ENCODE measurements at places on chromosomes 12 and 14.

- DNase-seq = no peak
Observed at GRCh38 chr12:92369636-92370035, 224.0 kb upstream of the BTG1 start.

- no peak for DNase-seq
Observed at GRCh38 chr12:128606538-128606937, 217.2 kb downstream of the SLC15A4 start.

DNA sequence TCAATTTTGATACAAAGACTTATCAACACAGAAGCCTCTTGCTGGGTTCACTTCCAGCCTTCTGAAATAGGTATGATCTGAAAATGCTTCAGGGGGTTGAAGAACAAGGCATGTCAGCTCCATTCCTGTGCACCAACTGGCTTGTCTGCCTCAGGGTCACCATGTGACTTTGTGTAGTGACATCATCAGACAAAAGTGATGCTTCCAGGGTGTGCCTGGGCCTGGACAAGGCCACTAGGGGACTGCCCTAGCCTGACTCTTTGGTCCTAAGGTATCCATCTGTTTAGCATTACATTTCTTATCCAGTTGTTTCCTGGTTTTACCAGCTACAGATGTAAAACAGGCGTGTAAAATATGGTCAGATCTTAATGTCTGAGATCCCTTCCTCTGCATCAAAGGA lies 155.6 kb downstream of the CAND1 start:
- no peak for DNase-seq

DNA sequence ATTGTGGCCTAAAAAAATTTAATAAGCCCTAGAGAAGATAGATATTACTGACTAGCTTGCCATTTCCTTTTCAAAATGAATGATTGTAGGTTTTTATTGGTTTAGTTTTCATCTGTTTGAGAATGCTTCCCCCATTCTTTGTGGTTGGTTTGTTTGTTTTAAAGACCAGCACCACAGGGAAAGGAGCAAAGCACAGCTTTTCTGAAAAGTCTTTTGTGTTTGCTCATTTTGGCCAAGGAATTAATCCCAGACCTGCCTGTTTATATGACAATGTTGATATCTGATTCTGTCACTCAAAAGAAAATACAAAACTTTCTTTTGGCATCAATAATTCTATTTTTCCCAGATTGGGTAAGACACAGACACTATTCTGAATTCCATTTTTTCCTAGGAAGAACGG lies 312.5 kb upstream of the FLRT2 start:
- DNase-seq = no peak

- peak; percentile 62 for DNase-seq
Observed at GRCh38 chr12:51923506-51924365, 16.4 kb downstream of the ACVRL1 start.

GRCh38 chr12:110934093-110934852 lies 13.9 kb upstream of the MYL2 start:
- no peak for DNase-seq

- DNase-seq = peak; percentile 47
Observed at GRCh38 chr14:69572030-69572840, 2.4 kb downstream of the CCDC177 start.

GRCh38 chr12:4975574-4975973 lies 65.9 kb downstream of the KCNA1 start:
- peak; percentile 34 for DNase-seq

DNA sequence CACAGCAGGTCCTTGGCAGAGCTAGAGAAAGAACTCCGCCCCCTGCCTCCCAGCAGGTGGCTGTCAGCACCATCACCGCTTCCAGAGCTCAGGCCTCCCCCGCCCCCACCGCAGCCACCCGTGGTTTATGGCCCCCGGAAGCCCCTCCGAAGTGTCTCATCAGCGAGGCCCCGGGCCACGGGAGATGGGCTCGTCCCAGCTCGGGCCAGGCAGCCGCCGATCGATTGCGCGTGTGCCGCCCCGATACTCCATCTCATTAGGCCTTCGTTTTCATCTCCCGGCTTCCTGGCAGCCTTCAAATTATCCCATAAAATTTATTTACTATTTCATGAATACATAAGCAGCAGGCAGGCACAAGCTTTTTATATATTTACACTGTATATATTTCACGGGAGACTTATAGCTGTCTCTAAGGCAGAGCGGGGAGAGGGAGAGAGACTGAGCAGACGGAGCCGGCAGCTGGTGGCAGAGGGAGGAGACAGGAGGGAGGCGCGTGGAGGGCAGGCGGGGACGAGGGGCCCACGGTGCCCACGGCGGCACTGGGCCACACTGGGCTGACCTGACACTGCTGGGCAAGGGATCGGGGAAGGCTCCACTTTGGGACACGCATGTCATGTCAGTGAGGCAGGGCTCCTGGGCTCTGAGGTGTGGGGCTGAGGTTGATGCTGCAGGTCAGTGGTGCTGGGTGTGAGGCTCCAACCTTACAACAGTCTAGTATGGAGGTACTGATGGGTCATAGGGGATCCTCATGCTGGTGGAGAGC lies 241.2 kb downstream of the RBM19 start:
- DNase-seq = no peak

DNA sequence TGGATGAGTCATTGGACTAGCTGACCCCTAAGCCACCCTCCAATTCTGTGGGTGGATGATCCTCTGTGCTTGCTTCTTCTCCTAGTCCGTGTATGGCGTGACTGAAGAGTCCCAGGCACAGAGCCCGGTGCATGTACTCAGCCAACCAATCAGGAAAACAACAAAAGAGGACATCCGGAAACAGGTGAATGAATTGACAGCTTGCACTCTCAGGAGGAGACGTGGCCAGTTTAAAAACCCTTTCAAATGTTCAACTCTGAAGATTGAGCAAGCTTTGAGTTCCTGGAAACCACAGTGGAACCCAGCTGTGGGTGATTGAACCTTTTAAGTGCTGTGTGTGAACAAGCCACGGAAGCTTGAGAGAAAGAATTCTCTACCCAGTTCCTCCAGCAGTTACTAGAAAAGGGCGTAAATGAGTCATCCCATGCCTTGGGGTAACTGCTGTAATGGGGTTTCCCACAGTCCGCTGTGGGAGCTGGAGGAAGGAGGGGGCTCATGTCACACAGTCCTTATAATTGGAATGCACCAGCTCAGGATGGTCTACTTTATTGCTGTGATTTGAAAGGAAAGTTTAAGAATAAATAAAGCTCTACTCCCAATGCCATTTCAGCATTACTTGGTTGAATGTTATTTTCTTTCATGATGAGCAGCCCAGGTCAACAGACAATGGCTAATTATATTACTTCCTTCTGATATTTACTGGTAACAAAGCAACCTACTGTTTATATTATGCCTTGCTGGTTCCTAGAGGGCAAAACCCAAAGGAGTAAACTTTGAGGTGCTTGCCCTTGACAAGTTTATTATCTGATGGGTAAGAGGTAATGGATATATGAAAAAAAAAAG lies 417.0 kb downstream of the DPF3 start:
- peak; percentile 34 for DNase-seq

- DNase-seq = no peak
Observed at GRCh38 chr12:117872546-117873169, 96.1 kb downstream of the KSR2 start.

GRCh38 chr12:109573914-109574244 lies 285 bp downstream of the MVK start:
- DNase-seq = no peak

GRCh38 chr14:73266317-73266716 lies 29.0 kb downstream of the PAPLN start:
- DNase-seq = no peak

DNA sequence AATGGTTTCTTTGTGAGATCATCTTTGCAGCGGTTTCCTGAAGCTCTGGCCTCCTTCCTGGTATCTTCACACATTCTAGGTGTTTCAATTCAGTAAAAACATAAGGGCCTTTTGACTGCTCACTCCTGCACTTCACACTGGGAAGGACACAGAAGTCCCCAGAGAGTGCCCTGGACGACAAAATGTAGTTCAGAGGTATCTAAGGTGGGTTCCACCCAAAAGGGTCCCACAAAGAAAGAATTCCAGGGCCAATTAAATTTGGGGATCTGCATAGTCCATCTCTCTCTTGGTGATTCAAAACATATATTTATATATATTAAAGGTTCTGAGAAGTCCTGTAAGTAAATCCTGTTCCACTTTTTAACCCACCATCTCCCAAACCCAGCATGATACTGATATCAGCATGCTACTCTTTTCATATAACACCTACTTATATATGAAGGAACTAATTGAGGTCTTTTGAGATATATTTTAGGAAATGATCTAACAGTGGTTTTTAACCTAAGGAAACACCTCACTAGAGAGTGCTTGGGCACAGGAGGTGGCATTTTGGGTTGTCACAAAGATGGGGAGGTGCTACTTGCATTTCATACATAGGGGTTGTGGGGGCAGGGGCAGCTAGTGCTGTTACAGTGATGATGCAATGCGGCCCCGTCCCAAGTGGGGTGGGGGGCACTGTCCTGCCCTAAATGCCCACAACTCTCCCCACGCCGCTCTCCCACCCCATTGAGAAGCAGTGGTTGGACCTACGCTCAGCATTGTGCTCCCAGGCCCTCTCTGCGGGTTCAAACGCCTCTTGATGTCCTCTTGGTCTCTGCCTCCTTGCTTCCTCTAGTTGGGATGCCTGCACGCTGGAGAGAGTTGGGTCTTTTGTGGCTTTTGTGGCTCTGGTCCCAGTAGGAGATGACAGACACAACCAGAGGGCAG lies 109.4 kb downstream of the ARF6 start:
- DNase-seq = no peak

DNA sequence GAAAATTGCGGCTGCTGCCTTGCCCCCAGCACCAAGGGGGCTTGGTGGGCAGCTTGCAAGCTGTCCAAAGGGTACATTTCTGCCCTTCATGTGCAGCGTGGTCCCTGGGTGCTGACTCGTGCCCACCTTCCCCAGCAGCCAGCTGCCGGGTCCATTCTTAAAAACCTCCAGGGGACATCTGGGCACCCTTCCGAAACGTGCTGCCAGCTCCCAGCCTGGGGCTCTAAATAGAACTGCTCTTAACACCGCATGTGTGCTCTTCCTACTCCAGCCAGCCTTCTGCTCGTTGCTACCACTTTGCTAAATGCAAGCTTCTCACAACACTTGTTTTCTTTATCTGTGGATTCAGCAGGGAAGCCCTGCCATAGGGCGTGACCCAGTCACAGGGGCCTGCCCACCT lies 66.0 kb downstream of the RIMBP2 start:
- no peak for DNase-seq

DNA sequence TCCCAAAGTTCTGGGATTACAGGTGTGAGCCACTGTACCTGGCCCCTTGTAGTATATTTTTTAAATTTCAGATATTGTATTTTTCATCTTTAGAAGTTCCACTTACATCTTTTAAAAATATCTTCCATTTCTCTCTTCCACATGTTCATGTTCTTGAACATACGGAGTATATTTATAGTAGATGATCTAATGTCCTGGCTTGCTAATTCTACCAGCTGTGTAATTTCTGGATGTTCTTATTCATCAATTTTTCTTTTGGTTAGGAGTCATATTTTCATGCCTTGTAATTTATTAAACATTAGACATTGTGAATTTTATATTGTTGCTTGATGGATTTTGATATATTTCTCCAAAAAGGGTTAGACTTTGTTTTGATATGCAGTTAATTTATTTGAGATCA lies 30.8 kb downstream of the NTN4 start:
- DNase-seq = no peak

GRCh38 chr14:92731622-92732115 lies 16.8 kb downstream of the LGMN start:
- no peak for DNase-seq

DNA sequence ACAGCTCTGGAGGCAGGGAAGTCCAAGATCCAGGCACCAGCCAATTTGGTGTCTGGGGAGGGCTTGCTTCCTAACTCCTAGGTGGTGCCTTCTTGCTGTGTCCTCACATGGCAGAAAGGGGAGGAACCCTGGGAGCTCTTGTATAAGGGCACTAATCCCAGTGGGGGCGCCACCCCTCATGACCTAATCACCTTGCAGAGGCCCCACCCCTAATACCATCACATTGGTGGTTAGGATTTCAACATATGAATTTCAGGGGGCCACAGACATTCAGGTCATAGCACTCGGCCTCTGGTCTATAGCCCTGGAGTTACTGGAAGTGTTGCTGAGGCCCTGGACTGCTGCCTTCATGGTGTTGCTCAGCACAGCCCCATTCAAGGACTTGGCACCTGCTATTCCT lies 14.6 kb downstream of the PSMD9 start:
- DNase-seq = no peak

DNA sequence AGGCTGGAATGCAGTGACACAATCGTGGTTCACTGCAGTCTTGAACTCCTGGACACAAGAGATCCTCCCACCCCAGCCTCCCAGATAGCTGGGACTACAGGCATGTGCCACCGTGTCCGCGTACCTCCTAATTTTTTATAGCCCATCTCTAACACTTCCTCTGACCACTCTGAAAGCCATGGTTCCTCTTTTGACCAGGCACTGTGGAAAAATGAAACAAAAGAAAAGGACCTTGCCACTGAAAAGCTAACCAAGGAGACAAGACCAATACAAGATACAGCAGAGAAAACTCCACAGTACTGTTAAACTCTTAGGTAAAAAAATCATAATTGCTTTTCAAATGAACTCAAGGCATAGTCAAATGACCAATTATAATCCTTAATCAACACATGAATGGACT lies 233.3 kb downstream of the NEDD1 start:
- no peak for DNase-seq

GRCh38 chr14:75138492-75138891 lies 11.6 kb upstream of the NEK9 start:
- DNase-seq = no peak

GRCh38 chr12:96094201-96094600 lies 58.8 kb upstream of the LTA4H start:
- DNase-seq = no peak

DNA sequence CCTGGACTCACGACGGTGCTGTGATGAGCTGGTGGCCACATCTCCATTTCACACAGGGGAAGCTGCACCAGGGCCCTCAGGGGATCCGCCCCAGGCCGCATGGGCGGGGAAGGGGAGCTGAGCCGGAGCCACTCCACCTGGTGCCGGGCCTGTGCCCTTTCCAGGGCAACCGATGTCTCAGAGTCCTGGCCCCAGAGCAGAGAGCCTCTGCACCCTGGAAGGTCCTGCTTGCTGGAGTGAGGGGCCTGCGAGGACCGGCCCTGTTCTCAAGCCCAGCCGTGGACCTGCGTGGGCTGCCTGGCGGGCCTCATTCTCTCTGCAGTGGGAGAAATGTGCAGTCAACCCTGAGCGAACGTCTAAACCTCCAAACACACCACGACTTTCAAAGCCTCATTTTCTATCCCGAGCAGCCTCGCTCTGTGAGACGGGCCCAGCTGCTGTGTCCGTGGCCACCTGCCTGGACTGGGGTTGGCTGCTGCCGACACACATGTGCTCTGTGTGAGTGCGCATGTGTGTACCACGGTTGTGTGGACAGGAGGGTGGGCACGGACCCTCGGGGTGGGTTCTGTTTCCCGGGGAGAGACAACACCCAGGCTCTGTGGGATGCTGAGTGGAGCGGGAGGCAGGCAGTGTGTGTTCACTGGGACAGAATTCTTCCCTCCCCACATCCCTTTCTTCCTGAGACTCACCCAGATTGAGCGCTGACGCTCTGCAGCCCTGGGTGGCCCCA lies 163.5 kb downstream of the KIF26A start:
- no peak for DNase-seq

DNA sequence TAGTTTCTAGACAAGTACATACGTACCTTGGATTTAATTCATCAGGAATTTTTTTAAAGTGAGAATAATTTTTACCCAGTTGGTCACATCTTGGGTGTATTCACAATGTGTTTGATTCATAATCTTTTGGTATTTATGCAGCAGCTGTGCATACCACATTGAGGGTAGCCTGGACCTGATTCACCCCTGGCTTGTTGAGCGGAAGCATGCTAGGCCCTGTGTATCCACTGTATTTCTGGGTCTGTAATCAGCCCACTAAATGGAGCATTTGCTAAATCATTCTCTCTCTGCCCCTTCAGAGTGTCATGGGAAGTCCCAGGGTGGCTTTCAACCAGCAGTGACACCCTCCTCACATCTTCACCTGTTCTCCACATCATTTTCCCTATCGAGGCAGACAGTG lies 203.8 kb upstream of the RGS6 start:
- DNase-seq = no peak
